ENCODE measurements at places on chromosomes 7 and 10.

- DNase-seq, result no peak
These were observed 241.8 kb downstream of the CREB5 start for GRCh38 chr7:28654110-28654509.

DNA sequence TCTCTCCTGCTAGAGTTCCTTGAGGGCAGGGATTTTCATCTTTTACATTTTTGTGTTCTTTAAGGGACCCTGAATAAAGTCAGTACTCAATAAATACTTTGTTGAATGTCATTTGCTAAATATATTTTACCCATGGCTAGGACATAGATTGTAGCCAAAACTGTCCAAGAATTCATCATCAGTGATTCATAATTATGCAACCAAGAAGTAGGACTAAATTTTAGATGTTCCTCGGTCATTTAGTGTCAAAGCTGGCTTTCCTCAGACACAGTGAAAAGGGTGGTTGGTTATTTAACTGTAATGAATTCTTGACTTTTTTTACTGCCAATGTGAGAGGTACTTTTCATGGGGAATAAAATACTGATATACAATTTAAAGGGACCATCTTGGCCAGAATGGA is 3.3 kb downstream of the NUDT13 start:
- no peak for DNase-seq

DNA sequence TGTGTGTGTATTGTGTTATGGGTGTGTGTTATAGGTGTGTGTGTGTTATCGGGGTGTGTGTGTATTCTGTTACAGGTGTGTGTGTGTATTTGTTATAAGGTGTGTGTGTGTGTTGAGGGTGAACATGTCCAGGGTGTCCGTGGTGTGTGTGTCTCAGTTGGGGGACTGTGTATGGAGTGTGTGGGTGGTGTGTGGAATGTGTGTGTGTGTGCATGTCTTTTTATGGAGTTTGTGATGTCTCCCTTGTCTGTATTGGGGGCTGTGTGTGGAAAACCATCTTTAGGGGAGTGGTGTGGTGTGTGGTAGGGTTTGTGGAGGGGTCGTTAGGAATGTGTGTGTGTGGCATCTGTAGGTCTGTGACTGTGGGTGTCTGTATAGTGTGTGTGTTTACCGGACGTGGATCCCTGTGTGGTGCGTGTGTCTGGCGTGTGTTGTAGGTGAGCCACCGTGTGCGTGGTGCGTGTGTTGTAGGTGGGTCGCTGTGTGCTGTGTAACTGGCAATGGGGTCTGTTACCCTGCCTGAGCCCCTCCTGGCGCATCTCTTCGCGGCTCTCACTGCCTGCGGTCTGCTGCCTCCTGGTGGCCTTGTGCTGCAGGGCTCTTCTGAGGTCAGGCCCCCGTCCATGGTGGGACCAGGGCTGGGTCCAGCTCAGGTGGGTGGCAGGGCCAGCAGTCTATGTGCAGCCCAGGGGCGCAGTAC is 61.7 kb downstream of the PALD1 start:
- DNase-seq, result peak; percentile 15

DNA sequence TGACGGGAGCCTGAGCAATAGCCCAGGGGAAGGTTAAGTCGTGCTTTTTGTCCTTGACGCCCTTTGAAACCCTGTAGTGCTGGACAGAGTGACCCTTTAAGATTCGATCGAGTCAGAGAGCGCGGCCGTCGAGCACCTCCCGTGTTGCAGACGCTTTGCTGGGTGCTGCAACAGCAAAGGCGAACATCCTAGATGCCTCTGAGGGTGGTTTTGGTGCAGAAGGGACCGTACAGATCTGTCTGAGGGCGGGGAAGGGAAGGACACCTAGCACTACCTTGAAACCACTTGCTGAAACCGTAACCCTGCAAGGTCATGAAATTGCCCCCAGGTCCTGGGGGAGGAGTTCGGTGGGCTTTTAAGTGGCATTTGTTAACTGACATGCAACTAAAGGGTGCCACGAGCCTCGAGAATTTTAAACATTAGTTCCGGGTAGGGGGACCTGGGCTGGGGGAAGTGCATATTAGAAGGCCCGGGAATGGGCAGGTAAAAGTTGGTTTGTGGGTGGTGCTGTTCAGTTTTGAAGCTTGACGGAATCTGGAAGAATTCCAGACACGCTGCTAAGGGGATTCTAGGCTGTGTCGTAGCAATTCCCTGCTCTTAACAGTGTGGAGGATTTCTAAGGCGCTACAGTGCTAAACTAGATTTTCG is 786 bp downstream of the ATP5F1C start:
- no peak for DNase-seq

DNA sequence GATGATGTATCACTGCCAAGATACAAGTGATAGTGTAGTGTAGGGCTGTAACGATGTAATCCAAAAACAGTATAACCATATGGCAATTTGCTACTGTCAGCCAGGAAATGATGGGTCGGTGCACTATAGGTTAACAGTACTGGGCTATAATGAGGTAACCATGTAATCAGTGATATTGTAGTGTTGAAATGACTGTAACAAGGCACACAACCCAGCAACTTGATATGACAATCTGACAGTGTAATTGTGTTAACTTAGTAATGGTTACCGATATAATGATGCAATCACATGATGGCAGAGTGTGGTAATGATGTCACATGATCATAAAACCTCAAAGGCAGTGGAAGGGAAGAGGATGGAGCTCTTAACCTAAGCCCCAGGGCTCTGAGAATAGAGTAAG is 73.8 kb upstream of the SLF2 start:
- DNase-seq, result no peak

DNA sequence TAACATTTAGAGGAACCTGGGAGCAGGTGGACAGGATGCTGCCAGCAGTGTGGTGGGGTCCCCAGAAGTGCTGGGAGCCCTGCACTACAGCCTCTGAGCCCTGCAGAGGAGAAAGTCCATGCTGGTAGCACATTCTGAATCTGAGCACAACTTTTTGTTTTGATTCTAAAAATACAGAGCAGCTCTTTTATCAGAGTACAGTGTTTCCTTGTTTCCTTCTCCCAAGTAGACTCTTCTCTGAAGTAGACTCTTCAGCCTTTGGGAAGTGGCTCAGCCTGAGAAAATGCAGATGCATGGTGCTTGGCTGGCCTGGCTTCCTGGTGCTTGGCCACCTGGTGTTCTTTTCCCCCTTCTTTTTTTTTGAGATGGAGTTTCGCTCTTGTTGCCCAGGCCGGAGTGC is 9.1 kb downstream of the ADCY1 start:
- no peak for DNase-seq

DNA sequence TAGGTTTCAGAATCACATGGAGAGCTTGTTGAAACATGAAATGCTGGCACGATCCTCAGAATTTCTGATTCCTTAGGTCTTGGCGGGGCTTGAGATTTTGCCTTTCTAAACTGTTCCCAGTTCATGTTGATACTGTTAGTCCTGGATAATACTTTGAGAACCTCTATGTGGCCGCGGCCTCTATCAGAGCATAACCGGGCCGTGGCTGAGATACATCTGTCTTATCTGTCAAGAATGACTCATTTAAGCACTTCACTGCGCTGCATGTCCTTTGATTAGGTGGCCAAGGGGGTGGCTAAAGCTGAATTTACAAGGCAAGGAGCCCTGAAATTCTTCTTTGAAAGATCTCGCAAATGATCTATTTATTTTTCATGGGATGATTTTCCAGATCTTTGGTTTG is 66.9 kb downstream of the GALNT17 start:
- DNase-seq, result no peak

DNA sequence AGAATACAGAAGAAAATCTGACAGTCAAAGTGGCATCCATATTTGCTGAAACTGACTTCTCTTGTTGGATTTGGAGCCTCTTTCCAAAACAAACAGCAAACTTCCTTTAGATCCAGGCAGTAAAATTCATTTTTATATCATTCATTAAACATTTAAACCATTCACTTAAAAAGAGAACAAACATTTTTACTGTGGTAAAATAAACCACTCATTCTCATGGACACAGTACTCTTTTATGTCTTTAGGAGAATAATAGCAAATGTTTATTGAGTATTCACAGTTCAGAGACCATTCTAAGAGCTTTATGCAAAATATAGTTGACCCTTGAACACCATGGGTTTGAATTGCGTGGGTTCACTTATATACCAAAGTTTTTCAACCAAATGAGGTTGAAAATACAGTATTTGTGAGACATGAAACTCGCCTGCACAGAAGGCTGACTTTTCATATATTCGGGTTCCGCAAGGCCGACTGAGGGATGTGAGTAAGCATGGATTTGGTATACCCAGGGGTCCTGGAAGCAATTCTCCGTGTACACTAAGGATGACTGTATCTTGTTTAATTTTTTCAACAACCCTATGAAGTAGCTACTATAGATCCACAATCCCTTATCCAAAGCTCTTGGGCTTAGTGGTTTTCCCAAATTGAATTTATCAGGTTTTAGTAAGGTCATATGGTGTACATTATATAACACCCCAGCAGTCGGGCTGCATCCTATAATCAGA is 49.1 kb downstream of the ATXN7L1 start:
- no peak for DNase-seq

- DNase-seq, result no peak
These were observed 29.8 kb downstream of the ZMIZ1 start for GRCh38 chr10:79098596-79099015.

- no peak for DNase-seq
These were observed 7.6 kb downstream of the CALCR start for GRCh38 chr7:93566876-93567275.

DNA sequence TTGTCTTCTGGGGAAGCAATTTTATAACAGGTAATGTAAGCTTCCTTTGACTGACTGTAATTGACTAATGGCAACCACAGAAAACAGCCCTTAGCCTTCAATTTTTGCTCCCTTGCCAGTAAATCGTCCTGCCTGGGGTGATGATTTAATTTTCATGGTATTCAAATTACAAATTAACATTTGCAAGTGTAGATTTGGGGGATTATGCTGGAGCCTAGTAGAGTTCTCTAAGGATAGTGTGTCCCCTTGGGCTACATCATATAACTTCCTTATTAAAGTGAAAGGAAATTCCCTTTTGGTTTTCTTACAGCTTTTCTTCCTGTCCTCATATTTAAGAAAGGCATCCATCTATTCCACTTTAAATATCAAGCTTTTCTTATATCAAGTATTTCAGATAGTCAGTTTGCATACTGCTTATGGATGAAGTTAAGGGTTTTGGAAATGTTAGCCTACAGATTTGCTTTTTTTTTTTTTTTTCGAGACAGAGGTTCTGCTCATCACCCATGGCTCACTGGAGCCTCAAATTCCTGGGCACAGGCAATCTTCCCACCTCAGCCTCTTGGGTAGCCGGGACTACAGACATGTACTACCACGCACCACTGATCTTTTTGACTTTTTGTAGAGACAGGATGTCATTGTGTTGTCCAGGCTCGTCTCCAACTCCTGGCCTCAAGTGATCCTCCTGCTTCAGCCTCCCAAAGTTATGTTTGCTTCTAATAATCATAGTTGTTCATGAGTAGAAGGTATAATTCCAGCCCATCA is 35.9 kb upstream of the HDAC9 start:
- no peak for DNase-seq

DNA sequence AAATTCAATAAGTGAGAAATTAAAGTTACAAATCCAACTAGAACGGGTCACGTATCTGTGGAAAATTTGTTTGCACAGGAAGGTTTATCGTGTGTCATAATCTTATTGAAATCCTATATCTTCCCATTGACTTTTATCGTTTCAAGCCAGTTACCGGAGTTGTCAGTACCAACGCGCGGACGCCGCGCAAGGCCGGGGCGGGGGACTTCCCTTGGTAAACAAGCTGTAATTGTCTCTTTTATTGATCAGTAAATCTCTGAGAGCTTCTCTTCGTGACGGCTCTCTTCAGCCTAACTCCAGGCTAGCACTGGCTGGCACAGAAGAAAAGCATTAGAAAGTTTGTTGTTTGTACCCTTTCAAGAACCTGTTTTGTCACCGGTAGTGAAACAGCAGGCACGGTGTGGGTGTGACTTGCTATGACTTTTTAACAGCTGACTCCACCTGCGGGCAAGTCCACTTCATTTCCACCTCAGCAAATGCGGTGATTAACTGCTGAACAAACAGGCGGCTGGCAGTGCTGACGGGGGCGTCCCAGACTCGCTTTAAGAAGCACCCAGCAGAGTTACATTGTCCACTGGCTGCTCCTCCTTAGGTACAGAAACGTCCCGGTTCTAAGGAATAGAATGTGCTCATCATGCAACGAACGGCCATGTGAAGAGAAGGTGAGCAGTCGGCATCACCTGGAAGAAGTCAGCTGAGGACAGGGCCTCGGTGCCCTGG is 215.8 kb downstream of the MAD1L1 start:
- no peak for DNase-seq

DNA sequence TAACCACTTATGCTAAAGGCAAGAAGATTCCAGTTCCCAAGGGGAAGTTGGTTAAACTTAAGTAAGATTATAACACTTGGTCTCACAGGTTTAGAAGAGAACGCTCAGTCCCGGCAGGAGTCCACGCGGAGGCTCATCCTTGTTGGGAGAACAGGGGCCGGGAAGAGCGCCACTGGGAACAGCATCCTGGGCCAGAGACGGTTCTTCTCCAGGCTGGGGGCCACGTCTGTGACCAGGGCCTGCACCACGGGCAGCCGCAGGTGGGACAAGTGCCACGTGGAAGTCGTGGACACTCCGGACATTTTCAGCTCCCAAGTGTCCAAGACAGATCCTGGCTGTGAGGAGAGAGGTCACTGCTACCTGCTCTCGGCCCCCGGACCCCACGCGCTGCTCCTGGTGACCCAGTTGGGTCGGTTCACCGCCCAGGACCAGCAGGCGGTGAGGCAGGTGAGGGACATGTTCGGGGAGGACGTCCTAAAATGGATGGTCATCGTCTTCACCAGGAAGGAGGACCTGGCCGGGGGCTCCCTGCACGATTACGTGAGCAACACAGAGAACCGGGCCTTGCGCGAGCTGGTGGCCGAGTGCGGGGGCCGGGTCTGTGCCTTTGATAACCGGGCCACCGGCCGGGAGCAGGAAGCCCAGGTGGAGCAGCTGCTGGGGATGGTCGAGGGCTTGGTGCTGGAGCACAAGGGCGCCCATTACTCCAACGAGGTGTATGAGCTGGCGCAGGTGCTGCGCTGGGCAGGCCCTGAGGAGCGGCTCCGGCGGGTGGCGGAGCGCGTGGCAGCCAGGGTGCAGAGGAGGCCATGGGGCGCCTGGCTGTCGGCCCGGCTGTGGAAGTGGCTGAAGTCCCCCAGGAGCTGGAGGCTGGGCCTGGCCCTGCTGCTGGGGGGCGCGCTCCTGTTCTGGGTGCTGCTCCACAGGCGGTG is 3.8 kb downstream of the GIMAP1 start:
- DNase-seq, result no peak

DNA sequence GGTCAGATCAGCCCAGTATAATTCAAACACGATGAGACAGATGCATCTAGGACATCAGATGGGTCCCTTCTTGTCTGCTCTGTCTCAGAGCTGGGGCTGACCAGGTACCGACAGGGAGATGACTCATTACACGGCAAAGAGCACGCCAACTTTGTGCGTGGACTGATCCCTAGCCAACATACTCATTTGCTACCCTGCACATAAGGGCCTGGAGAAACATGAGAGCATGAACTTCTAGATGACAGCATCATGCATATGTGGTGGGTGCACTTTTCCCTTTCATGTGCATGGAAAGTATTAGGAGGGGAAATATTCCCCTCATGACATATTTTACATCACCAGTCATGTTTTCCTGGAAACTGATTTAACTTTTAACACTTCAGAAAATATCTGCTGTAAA is 35.1 kb upstream of the NPVF start:
- DNase-seq, result no peak
